ENCODE measurements at places on chromosomes 7 and 10.

DNA sequence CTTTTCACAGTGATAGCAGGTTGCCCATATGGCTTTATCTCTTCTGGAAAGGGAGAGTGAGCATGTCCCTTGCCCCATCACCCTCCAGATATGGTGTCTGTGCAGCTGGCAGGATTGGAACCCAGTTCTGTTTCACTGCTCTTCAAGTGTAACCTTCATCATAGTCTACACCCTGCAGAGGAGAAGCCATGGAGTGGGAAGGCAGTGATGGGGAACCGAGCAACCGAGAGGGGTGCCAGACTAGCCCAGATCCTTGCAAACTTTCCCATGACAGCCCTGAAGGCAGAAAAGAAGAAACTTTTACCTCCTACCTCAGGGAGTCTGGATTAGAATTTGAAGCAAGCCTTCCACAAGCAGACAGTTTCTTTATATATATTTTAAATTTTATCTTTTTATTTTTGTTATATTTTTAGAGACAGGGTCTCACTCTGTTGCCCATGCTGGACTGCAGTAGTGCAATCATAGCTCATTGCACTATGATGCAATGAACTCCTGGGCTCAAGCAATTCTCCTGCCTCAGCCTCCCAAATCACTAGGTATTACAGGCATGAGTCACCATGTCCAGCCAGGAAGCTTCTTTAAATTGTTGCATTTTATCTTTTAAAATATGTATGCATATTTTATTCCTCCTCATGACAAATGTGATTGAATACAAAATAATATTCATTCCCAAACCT is 133.3 kb downstream of the KCNMA1 start:
- DNase-seq: no peak

- no peak for DNase-seq
Observed at GRCh38 chr7:51278797-51279196, 37.8 kb downstream of the COBL start.

- no peak for DNase-seq
Observed at GRCh38 chr7:19958309-19958896, 185.0 kb upstream of the TMEM196 start.

GRCh38 chr10:78779339-78779955 is 289.3 kb upstream of the ZMIZ1 start:
- DNase-seq: no peak

GRCh38 chr7:21941611-21942141 is 4.0 kb downstream of the CDCA7L start:
- DNase-seq: peak; percentile 81

- no peak for DNase-seq
Observed at GRCh38 chr7:38294926-38295325, 21.5 kb upstream of the TARP start.

- peak; percentile 6 for DNase-seq
Observed at GRCh38 chr10:91759581-91759986, 38.6 kb upstream of the TNKS2 start.

GRCh38 chr7:12783421-12784095 is 96.1 kb downstream of the ARL4A start:
- no peak for DNase-seq

GRCh38 chr7:93980744-93981479 is 23.2 kb downstream of the BET1 start:
- DNase-seq: no peak

- DNase-seq: no peak
Observed at GRCh38 chr7:22351329-22351692, 5.6 kb downstream of the RAPGEF5 start.

DNA sequence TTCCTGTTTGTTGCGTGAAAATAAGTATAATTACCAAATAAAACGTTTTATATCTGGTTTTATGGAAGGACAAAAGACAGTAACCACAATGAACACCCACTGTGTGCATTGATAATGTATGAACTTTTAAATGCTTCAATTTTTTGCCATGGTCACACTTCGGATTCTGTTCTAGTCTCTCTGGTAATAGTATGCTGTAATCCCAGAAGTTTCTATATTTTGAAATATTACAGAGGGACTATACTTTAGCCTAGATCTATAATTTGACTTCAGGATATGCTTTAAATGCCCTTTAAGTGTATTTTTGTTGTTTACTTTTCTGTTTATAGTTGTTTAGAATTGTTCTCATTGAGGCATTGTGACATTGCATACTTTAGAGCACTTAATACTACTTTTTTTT is 1.5 kb downstream of the ZNF518A start:
- no peak for DNase-seq

- DNase-seq: no peak
Observed at GRCh38 chr7:46369933-46370654, 449.0 kb upstream of the IGFBP3 start.

DNA sequence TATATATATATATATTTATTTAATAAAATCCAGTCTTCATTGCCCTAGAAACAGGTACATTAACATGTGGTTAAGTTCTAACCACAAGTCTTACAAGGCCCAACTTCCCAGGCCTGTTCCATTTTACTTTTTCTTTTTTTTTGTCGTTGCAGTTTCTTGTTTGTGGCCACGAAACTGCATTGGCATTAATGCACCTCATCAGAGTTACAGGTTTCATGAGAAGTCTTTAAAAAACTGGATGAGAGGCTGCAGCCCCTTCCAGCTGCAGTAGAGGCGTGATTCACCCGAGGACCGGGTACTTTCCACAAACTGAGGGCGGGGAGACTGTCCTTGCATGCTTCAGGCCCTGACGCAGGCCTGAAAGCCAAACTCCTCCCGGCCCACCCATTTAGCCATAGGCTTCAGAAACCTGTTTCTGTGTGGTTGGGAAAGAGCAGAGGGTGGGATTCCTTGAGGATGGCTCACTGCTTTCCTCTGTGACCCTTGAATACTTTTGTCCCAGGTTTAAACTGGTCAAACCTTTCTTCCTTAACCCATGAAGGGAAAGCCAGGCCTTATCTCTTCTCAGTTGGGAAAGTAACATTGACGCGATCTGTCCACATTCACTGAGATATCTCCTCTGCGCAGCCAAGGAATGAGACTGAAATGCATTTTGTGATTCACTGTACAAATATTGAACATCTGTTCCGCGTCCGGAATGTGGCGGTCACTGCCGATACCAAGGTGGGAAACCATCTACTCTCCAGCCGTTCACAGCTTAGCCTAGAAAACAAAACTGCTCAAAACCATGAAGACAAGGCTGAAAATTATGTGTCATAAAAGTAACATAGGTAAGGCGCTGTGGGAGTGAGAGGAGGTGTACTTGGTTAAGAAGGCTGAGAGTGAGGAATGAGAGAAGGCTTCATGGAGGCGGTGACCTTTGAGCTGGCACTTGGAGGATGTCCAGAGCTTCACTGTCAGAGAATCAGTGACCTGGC is 311.7 kb downstream of the GATA3 start:
- no peak for DNase-seq

- DNase-seq: no peak
Observed at GRCh38 chr7:22579961-22580360, 80.0 kb upstream of the STEAP1B start.

DNA sequence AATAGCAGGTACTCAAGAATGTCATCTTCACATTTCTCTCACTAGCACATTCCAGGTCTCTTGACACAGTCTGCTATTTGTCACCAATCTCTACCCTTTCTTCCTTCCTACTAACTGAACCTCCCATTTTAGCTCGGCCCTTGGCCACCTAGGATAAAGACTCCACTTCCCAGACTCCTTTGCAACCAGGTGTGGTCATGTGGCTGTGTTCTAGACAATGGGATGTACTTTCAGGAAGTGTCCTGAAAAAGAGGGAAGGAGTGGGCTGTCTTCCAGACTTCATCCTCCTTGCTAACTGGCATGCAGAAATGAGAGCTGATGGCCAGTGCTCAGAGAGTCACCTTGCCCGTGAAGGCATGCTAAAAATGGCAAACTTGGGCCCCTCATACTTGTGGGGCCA is 139.2 kb downstream of the AMPH start:
- no peak for DNase-seq

DNA sequence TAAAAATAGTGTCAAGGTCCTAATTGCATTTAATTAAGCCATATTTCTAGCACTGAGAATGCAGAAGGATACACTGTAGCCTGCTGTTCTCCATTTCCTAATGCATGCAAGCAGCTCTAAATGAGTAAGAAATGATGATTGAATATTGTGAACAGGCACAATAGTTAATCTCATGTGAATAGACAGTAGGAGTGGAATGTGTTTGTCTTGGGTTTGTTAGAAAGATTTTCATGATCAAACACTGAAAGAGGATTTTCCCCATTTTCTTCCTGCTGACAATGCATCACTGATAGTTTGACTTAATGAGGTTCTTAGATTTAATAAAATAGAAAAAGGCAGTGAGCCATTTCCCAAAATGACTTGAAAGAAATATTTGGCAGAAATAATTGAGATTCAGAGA is 43.1 kb upstream of the TRUB1 start:
- DNase-seq: no peak

GRCh38 chr7:156034397-156034796 is 222.1 kb upstream of the SHH start:
- DNase-seq: peak; percentile 98

DNA sequence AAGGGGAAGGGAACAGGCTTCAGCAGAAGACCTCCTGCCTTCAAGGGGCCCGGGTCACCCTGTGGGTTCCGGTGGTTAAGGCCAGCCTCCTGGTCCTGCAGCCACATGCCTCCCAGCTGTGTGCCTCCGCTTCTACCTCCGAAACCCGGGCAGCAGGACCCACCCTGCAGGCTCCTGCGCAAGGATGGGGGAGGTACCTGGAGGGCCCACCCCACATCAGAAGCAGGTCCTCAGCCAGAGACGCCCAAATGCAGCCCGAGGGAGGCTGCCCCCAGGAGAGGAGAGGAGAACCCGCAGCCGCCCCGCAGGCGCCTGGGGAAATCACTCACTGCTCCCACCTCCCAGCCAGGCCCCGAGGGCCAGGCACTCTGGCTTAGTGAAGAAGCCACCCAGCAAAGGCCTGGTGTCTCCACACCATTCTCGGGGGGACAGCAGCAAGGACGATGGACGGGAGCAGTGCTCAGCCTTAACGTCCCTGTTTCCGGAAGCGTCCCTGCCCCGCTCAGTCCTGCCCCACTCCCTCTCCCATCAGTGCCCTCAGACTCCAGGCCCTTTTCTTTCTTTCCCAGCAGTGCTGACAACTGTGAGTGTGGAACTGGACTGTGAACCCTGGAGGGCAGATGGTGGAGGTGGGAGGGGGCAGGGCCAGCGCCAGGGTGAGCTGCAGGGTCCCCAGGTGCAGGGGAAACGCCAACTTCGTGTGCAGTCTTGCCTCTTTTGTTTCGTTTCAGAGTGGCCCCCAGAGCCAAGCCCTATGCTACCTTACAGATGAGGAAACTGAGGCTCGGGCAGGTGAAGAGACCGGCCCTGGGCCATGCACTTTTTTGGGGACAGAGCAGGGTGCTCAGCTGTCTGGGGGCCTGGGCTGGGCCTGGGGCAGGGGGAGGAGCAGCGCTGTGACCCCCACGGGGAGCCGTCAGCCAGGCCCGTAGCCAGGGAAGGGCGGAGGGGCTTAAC is 138.0 kb downstream of the FAM53B start:
- no peak for DNase-seq

DNA sequence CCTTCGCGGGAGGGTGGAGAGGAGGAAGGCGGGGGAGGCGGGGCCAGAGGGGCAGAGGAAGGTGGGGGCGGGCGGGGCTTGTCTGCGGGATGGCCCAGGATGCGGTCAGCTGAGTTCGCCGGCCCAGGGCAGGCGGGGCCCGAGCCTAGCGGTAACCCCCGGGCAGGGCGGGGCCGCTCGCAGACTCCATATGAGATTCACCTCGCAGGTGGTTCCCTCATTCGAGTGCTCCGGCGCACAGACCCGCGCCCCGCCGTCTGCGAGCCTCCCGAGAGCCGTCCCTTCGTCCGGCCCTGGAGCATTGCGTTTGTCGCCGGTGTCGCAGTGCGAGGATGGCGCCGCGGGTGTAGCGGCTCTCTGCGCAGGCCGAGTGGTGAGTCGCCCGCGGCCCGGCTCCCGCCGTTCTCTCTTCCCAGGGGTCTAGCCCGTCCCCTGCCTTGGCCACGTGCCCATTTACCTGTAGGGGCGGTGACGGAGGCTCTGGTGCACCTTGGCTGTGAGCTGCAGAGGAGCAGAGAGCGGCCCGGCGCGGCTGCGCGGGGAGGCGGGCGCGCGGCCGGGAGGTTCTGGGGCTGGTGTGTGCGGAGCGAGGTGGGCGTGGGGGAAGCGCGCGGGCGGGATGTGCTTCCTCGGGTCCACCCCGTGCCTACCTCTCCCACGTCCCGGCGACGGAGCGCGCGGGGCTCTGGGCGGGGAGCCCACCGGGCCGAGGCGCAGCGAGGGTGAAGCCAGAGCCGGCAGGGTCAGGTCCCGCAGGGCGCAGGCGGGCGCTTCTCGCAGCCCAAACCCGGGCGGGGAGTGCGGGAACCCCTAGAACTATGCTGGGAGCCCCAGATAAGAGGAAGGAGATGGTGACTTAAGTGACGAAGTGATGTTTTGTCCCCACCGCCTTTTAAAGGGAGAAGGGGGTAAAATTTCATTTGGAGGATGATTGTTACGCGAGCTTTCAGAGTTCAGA is at the start of gene UPP1:
UPP1 (plus strand) TSS at position 220 of the 958 bp plus-strand sequence. CDS start 5,519 bp downstream, outside the sequence.
- no peak for DNase-seq

DNA sequence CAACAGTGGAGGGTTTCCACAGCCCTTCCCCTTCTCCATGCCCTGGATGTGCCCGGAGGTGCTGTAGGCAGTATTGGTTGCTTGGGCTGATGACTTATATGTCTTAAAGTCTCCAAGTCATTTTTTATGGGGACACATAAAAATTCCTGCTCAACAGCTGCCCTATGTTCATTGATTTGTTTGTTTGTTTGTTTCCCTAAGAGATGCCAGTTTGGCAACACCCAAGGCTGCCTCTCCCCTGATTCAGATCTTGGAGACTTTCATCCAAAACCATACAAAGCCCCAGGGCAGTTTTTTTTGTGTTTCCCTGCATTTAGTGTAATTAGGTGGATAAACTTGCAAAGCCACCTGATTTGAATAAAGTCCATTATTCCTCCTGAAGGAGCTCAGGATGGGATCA is 115.3 kb downstream of the PLPP4 start:
- no peak for DNase-seq

GRCh38 chr7:100091411-100092181 is 2.8 kb downstream of the COPS6 start:
- no peak for DNase-seq

GRCh38 chr10:88017781-88018180 is 154.4 kb downstream of the PTEN start:
- DNase-seq: no peak

GRCh38 chr7:111132833-111133232 is 41.9 kb downstream of the LRRN3 start:
- no peak for DNase-seq

- no peak for DNase-seq
Observed at GRCh38 chr7:48045195-48045765, 9.9 kb downstream of the C7orf57 start.

- DNase-seq: peak; percentile 2
Observed at GRCh38 chr7:2894118-2894940, 50.2 kb upstream of the GNA12 start.

DNA sequence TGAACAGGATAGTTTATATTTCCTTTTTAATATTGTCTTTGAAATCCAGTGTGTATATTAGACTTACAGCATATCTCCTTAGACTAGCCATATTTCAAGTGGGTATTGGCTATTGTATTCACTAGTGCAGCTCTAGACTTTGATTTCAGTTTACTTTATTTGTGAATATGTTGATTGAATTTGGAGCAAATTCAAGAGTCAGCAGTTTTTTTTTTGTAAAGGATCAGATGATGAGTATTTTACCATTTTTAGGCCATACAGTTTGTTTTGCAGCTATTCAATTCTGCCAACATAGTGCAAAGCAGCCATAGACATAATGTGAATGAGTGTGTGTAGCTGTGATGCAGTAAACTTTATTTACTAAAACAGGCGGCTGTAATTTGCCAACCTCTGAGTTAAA is 4.6 kb downstream of the STK31 start:
- no peak for DNase-seq
